ENCODE measurements at places on chromosomes 3 and 15. TPM values are rescaled to one million over a fixed set of nuclear protein-coding genes. Genes with fewer than 3 reads are reported as not detected.

CASR gene
- total RNA-seq: not detected

ALDH1L1 gene
- not detected for total RNA-seq

- peak; percentile 96 for DNase-seq
Observed at GRCh38 chr3:98778852-98779413, 15.8 kb downstream of the ST3GAL6 start.

GRCh38 chr15:77824361-77825251 lies 191.9 kb upstream of the LINGO1 start:
- no peak for DNase-seq

GRCh38 chr3:102189541-102189940 lies 245.3 kb upstream of the ZPLD1 start:
- DNase-seq: no peak

DNA sequence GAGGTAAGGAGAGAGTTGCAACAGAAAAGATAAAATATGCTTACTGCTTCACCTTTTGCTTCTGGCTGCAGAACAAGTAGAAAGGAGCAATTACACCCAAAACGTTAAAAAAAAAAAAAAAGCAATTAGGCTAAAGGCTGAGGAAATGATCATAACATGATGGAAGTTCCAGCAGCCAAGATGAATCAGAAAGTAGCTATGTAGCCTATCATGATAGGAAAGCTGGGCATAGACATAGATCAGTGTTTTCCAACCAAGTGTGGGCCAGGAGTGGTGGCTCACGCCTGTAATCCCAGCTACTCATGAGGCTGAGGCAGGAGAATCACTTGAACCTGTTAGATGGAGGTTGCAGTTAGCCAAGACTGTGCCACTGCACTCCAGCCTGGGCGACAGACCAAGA lies 52.6 kb downstream of the AGTR1 start:
- DNase-seq: no peak

SLC28A1 gene
- not detected for total RNA-seq

ADCY5 gene
- total RNA-seq: 0.07 TPM

Measured in pulmonary artery endothelial cell (primary cell).